ENCODE measurements at places on chromosomes 16 and 17. TPM values are rescaled to one million over a fixed set of nuclear protein-coding genes. Genes with fewer than 3 reads are reported as not detected.
A peak's percentile ranks its signal among the peaks of the same experiment; 100 is the strongest.

DNA sequence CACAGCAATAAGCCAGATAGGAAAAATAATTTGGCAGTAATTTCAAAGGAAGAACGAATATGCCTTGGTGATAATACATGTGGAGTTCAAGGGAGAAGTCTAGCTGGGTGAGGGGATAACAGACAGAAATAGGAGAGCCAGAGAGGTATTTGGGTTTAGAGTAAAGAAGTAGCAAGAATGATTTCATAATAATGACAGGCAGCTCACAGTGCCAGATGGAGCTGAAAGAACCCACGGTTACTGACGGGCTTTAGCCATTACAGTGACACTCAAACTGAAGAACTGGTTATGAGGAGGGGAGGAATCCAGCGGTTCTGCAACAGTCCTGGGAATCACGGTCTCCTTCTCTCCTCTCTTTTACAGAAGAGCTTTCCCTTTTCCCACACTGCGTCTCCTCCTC lies 2.2 kb downstream of the OR4D1 start:
- H3K4me1 ChIP-seq = peaks cover 50% of the 10 kb centered on the region
- DNase-seq = no peak
- H3K4me3 ChIP-seq = no peak overlapping the region
- no peaks in the 10 kb centered on the region for H3K27me3 ChIP-seq

Gene SCRN2
- 30.5 TPM for total RNA-seq

Gene KRTAP9-4
- total RNA-seq = not detected

- H3K27me3 ChIP-seq = no peaks in the 10 kb centered on the region
- H3K4me1 ChIP-seq = no peaks in the 10 kb centered on the region
- no peak overlapping the region for H3K4me3 ChIP-seq
Observed at GRCh38 chr16:57873218-57873617, 70.9 kb upstream of the KIFC3 start.

Gene CCL17
- total RNA-seq = not detected

Gene AANAT
- total RNA-seq = not detected

Gene KCNG4
- not detected for total RNA-seq

- H3K4me3 ChIP-seq = no peak overlapping the region
- H3K27ac ChIP-seq = no peak overlapping the region
- H3K4me1 ChIP-seq = no peaks in the 10 kb centered on the region
- no peaks in the 10 kb centered on the region for H3K36me3 ChIP-seq
- H3K27me3 ChIP-seq = no peaks in the 10 kb centered on the region
Observed at GRCh38 chr16:53881371-53881770, 177.4 kb downstream of the FTO start.

DNA sequence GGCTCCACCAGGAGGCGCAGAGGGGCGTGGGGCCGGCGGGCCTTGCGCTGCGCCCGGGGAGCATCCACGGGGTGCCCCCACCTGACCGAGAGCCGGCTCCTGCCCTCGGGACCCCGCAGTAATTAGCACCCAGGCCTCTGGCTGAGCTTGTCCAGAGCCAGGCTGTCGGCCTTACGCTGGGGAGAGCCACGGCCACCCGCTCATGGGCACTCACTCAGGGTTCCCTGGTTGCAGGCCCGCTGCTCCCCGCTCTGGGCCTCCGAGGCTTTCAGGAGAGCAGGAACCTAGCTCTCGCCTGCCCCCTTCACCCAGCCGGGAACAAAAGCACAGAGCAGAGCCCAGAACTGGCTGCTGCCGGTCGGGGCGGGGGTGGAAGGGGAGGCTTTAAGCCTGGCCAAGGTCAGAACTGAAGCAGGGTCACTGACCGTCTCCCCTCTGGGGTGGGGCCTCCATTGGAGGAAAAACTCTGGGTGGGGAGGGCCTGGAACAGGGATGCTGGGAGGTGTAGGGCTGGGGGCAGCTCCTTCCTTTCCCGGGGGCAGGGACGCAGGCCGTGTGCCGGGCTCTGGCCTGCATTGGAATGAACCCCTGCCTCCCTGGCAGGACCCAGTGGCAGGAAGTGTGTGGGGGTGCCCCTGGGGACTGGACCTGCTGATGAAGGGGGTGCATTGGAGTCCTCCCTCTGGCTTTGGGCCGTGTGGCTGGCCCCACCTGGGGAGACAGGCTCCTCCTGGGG lies 12.3 kb downstream of the GLIS2 start:
- no peak overlapping the region for H3K4me3 ChIP-seq
- H3K4me1 ChIP-seq = peaks cover 9% of the 10 kb centered on the region
- no peaks in the 10 kb centered on the region for H3K27me3 ChIP-seq
- no peak overlapping the region for H3K27ac ChIP-seq
- no peaks in the 10 kb centered on the region for H3K36me3 ChIP-seq
- peak; percentile 41 for DNase-seq

Gene SULT1A3
- 46.2 TPM for total RNA-seq

Gene PHB1
- total RNA-seq = 62.0 TPM

GRCh38 chr17:1475321-1475854 lies 17.1 kb downstream of the MYO1C start:
- no peak overlapping the region for H3K4me3 ChIP-seq
- H3K4me1 ChIP-seq = peaks cover 9% of the 10 kb centered on the region

GRCh38 chr16:67399218-67399733 lies 6.0 kb upstream of the TPPP3 start:
- peaks cover 6% of the 10 kb centered on the region for H3K4me1 ChIP-seq
- H3K27ac ChIP-seq = no peak overlapping the region
- peaks cover 7% of the 10 kb centered on the region for H3K27me3 ChIP-seq
- H3K36me3 ChIP-seq = no peaks in the 10 kb centered on the region
- no peak for DNase-seq

- no peaks in the 10 kb centered on the region for H3K4me1 ChIP-seq
- DNase-seq = no peak
- H3K27ac ChIP-seq = no peak overlapping the region
- no peaks in the 10 kb centered on the region for H3K36me3 ChIP-seq
- no peaks in the 10 kb centered on the region for H3K27me3 ChIP-seq
Observed at GRCh38 chr16:10205688-10206087, 23.5 kb upstream of the GRIN2A start.

DNA sequence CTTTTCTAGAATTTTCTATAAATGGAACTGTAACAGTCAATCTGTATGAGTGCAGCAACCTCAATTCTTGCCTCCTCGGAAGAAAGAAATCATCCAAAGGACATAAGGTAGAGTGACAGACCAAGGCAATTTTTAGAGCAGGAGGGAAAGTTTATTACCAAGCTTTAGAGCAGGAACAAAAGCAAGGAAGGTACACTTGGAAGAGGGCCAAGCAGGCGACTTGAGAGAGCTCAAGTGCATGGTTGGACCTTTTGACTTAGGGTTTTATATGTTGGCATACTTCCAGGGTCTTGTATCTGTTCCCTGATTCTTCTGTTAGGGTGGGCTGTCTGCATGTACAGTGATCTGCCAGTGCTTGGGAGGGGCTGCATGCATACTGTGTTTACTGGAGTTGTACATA lies 50.3 kb downstream of the SCNN1G start:
- no peak for DNase-seq
- H3K4me3 ChIP-seq = no peak overlapping the region
- no peaks in the 10 kb centered on the region for H3K27me3 ChIP-seq
- no peak overlapping the region for H3K27ac ChIP-seq

DNA sequence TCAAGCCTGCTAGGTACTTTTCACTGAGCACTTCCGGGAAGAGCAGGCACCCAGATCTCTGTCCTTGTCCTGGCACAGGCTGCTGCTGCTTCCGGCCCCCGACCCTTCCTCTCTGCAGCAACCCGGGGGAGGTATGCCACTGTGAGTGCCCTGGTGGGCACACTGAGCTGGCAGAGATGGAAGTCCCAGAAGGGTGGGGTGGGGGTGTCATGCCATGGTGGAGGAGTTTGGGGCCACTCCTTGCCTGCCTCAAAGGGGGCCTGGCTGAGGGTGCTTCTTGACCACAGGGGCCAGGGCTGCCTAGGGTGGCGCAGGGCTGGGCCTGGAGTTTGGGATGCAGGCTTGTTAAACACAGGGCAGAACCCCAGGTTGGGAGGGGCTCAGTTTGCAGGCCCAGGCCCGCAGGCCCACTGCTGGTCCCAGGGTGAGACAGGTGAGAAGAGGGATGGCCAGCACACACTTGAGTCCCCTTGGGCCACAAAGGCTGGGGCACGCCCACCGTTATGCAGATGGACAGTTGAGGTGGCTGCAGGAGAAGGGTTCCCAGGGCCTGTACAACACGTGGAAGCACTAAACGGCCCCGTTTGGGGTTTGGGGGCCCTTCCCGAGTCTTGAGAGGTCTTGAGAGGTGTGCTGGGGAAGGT lies 8.7 kb downstream of the TMEM235 start:
- no peaks in the 10 kb centered on the region for H3K4me1 ChIP-seq
- no peaks in the 10 kb centered on the region for H3K27me3 ChIP-seq
- no peak overlapping the region for H3K4me3 ChIP-seq
- H3K36me3 ChIP-seq = no peaks in the 10 kb centered on the region
- H3K27ac ChIP-seq = no peak overlapping the region

DNA sequence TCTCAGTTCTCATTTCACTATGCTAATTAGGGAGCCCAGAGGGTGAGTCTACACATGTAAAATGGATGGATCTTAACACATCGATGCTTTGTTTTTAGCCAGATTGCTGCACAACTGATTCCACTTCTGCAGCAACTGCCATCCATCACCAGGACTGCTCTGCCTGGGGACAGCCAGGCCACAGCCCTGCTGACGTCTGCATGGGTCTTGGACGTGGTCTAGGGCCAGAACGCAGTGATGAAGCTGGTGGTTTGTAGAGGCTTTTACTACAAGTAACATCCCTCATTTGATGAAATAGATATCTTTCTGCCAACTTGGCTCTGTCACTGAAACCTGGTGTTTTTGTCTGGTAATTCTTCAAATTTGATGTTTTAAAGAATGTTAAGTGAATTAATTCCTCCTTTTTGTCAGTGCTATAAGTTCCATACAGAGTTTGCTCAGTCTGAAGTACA lies 50.6 kb downstream of the MARCHF10 start:
- H3K4me3 ChIP-seq = no peak overlapping the region
- no peak for DNase-seq
- H3K36me3 ChIP-seq = no peaks in the 10 kb centered on the region
- no peak overlapping the region for H3K27ac ChIP-seq
- no peaks in the 10 kb centered on the region for H3K4me1 ChIP-seq

DNA sequence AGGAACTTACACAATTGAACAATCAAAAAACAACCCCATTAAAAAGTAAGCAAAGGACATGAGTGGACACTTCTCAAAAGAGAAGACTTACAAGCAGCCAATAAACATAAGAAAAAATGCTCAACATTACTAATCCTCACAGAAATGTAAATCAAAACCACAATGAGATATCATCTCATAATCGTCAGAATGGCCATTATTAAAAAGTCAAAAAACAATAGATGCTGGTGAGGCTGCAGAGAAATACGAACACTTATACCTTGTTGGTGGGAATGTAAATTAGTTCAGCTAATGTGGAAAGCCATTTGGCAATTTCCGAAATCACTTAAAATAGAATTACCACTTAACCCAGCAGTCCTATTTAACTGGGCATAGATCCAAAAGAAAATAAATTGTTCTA lies 301.9 kb upstream of the KCNJ16 start:
- no peak overlapping the region for H3K27ac ChIP-seq
- H3K4me3 ChIP-seq = no peak overlapping the region
- DNase-seq = no peak
- no peaks in the 10 kb centered on the region for H3K27me3 ChIP-seq

- no peaks in the 10 kb centered on the region for H3K36me3 ChIP-seq
- H3K27me3 ChIP-seq = no peaks in the 10 kb centered on the region
- DNase-seq = no peak
Observed at GRCh38 chr16:46727630-46728029, 20.5 kb downstream of the MYLK3 start.

- H3K27ac ChIP-seq = no peak overlapping the region
- no peak for DNase-seq
- H3K4me1 ChIP-seq = peaks cover 8% of the 10 kb centered on the region
- H3K27me3 ChIP-seq = peaks cover 17% of the 10 kb centered on the region
- no peak overlapping the region for H3K4me3 ChIP-seq
- no peaks in the 10 kb centered on the region for H3K36me3 ChIP-seq
Observed at GRCh38 chr17:6072157-6072556, 2.0 kb downstream of the WSCD1 start.

GRCh38 chr17:30256756-30257506 lies 21.4 kb upstream of the SLC6A4 start:
- H3K4me3 ChIP-seq = no peak overlapping the region
- H3K36me3 ChIP-seq = peaks cover 39% of the 10 kb centered on the region
- no peak overlapping the region for H3K27ac ChIP-seq
- DNase-seq = no peak
- no peaks in the 10 kb centered on the region for H3K4me1 ChIP-seq

GRCh38 chr16:81625544-81626153 lies 153.4 kb upstream of the PLCG2 start:
- H3K4me3 ChIP-seq = no peak overlapping the region
- H3K27me3 ChIP-seq = no peaks in the 10 kb centered on the region
- no peaks in the 10 kb centered on the region for H3K36me3 ChIP-seq
- no peak overlapping the region for H3K27ac ChIP-seq
- DNase-seq = no peak
- peaks cover 6% of the 10 kb centered on the region for H3K4me1 ChIP-seq

- H3K27me3 ChIP-seq = no peaks in the 10 kb centered on the region
- H3K36me3 ChIP-seq = peaks cover 46% of the 10 kb centered on the region
- no peak overlapping the region for H3K4me3 ChIP-seq
- no peak overlapping the region for H3K27ac ChIP-seq
- H3K4me1 ChIP-seq = peaks cover 46% of the 10 kb centered on the region
Observed at GRCh38 chr17:17167986-17168385, 38.1 kb downstream of the PLD6 start.

DNA sequence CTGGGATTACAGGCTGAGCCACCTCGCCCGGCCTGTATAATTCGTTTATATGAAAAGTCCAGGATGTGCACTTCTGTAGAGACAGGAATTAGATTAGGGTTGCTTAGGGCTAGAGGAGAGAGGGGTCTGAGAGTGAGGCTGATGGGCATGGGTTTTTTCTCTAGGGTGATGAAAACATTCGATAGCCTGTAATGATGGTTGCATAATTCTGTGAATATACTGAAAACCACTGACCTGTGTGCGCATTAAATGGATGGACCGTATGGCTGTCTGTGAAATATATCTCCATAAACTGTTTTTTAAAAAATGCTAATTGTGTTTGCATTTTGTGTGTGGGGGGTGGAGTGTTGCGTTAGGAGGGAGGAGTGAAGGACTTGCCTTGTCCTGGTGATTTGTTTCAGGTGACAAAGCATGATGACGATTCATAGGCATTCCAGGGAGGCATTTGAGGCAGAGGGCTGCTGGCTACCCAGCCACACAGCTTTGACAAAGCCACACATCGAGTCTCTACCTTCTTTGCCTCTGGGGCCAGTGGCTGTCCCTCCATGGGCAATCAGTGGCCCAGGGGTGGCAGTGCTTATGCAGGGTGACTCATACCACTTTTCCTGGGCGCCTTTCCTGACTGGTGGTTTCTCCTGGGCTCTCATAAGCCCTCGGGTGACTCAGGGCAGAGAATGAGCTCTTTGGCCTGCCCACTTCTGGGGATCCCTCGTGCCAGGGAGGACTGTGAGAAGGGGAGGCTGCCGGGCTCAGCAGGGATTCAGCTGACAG lies 148.5 kb upstream of the WSCD1 start:
- H3K4me3 ChIP-seq = no peak overlapping the region
- DNase-seq = no peak
- H3K36me3 ChIP-seq = no peaks in the 10 kb centered on the region
- H3K4me1 ChIP-seq = no peaks in the 10 kb centered on the region
- H3K27me3 ChIP-seq = no peaks in the 10 kb centered on the region
- H3K27ac ChIP-seq = no peak overlapping the region

Gene DNAH17
- 0.49 TPM for total RNA-seq

GRCh38 chr16:24863582-24864437 lies 18.0 kb downstream of the SLC5A11 start:
- H3K36me3 ChIP-seq = no peaks in the 10 kb centered on the region
- no peak for DNase-seq
- H3K4me1 ChIP-seq = no peaks in the 10 kb centered on the region
- no peaks in the 10 kb centered on the region for H3K27me3 ChIP-seq
- no peak overlapping the region for H3K4me3 ChIP-seq

- no peak for DNase-seq
- H3K27ac ChIP-seq = no peak overlapping the region
- no peaks in the 10 kb centered on the region for H3K4me1 ChIP-seq
- no peaks in the 10 kb centered on the region for H3K27me3 ChIP-seq
- H3K36me3 ChIP-seq = no peaks in the 10 kb centered on the region
Observed at GRCh38 chr17:67041531-67041930, 2.8 kb upstream of the CACNG1 start.

Measured in CD4-positive, alpha-beta memory T cell (primary cell).